GM20000 (cell line): ENCODE measurements at places on chromosomes 5 and 9.

DNA sequence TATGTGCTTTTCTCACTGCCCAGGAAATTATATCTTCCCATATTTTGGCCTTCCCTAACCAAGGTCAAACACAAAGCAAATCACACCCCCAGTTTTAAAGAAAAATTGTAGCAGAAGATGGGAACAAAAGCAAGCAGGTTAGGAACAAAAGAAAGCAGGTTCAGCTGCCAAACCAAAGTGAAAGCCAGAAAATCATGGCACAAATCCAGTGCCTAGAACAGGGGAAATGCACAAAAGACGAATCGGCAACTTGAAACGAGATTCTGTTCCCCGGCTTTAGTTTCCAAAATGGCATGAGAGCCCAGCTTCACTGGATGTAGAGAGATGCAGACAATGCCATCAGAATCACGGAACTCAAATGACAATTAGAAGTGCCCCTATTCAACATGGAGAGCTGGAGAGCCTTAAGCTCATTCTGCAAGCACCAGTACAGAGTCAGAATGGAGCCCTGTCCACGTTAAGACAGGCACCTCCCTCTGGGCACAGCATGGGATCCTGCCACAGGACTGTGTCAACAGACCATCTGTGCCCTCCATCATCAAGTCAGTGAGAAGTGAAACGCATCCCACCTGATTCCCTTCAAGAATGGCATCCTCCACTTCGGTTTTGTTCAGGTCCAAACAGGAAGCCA is 13.8 kb downstream of the DNAH5 start:
- DNase-seq = no peak

DNA sequence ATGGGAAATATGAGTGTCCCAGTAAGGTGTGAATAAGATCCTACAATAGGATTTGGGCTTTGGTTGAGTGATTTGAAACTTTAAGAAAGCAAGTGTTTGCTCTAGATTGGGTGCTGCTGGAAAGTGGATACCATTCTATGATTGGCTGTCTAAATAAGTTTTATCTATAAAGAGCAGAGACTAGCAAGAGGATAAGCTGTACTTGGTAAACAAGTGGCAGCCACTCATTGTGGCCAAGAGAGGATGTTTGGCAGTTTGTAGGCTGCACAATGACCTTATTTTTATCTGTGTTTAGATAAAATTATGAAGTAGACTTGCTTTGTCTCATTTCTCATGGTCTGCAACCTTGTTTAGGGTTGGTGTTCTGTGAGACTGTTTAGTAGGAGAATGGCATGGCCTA is 341.6 kb upstream of the PIK3R1 start:
- DNase-seq = no peak

GRCh38 chr5:168724227-168724626 is 145.1 kb upstream of the PANK3 start:
- DNase-seq = no peak

- DNase-seq = no peak
Measured at GRCh38 chr5:164573397-164573796, 1068.0 kb downstream of the MAT2B start.

DNA sequence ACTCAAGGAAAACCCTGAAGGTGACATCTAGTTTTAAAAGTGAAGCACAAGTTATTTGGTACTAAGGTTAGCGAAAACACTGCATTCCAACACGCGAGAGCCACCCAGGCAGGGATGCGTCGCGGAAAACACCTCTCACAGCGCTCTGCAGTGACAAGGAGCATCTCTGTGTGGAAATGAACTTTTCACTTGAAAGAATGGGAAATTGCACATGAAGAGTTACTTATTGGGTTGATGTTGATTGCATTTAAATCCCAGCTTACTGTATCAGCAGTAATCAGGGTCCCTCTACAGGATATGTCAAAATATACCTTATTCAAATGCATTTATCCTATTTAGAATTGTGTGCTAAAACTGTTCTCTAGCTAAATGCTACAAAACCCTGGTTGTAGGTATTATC is 144.4 kb downstream of the BNC2 start:
- no peak for DNase-seq

GRCh38 chr5:96780626-96781025 is 27.1 kb downstream of the ERAP1 start:
- no peak for DNase-seq

- DNase-seq = no peak
Measured at GRCh38 chr5:151093476-151093889, 12.6 kb upstream of the TNIP1 start.

- DNase-seq = no peak
Measured at GRCh38 chr9:95580812-95581761, 64.3 kb upstream of the PTCH1 start.

- DNase-seq = no peak
Measured at GRCh38 chr5:27318701-27319100, 280.3 kb upstream of the CDH9 start.

- peak; percentile 60 for DNase-seq
Measured at GRCh38 chr5:61327760-61328753, 4.0 kb upstream of the ZSWIM6 start.

GRCh38 chr5:12883395-12883794 is 979.1 kb upstream of the CTNND2 start:
- DNase-seq = no peak

DNA sequence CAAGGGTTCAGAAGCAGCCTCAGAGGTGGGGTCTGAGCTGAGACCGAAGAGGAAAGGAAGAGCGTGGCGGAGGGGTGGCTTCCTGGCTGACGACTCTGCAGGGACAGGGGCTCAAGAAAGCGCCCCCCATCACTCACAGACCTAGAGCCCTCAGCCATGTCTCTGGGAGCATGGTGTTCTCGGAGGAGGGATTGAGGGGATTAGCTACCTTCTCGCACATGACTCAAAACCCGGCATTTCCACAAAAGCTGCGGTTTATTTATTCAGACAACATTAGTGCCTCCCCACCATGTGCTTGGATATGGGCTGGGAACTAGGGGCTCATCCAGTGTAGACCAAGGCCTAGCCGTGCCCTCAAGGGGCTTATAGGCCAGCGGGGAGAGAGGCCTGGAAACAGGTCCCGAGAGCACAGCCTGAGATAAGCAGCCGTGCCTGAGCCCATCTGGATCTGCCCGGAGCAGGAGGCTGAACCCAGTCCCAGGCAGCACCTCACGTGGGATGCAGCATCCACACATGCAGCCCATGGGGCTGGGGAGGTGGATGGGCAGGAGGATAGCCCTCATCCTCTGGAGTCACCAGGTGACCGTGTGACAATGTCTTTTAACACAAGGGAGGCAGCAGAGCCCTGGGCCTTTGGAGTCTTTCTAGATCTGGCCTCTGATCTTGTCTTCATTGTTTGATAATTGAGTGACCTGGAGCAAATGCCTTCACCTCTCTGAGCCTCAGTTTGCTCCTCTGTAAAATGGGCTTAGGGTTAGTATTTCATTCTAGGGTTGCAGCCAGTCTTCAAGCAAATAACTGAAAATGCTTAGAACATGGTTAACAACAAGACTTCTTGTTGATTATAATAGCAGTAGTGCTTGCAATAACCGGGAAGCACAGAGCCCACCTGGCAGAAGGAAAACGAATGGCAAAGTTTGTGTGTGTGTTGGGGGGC is 878 bp upstream of the HMCN2 start:
- no peak for DNase-seq

- no peak for DNase-seq
Measured at GRCh38 chr9:14895806-14896205, 14.4 kb downstream of the FREM1 start.

DNA sequence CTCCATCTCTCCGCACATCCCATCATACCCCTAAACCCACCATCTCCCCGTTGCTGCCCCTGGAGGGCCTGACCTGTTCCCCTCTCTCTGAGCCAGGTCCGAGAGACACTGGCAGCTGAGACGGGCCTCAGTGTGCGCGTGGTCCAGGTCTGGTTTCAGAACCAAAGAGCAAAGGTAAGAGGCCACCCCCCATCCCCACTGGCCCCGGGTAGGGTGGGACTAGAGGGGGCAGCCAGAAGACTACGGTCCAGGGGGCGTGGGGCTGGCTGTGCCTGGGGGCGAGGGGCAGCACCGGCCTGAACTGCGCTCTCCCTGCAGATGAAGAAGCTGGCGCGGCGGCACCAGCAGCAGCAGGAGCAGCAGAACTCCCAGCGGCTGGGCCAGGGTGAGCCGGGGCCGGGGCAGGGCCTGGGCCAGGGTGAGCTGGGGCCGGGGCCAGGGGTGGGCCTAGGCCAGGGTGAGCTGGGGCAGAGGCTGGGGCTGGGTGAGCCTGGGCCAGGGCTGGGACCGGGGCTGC is 79.8 kb downstream of the LMX1B start:
- DNase-seq = no peak

DNA sequence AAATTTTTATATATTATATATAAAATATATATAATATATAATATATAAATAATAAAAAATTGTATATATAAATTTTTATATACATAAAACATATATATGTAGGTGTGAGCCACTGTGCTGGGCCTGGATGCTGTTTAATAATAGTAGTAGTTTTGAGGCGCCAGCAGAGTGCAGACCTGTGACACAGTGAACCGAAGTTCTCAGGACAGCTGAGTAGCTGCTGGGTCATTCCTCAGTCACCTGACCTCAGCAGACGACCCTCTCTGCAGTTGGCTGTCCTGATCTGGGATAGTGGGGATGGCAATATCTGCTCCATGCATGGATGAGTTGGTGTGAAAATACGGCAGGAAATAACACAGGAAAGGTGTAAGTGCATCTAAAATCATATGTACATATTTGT is 3.3 kb upstream of the SNX18 start:
- no peak for DNase-seq

DNA sequence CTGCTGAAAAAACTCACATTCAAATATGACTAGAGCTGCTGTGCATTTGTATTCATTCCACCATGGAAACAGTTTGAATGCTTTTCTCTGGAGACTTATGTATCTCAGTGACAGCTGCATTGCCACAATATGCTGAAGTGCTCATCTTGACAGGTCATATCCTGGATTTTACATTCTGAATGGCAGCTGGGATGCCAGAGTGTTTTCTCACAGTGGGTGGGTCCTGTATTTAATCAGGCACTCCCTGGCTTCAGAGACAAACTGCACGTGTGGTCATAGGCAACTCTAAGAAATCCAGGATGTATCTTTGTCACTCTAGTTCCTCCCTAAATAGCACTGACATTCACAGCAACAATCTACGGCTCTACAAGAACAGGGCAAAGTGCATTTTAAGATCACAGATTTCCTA is 75.6 kb downstream of the ST8SIA4 start:
- no peak for DNase-seq

GRCh38 chr9:68640421-68641089 is 64.5 kb upstream of the PIP5K1B start:
- DNase-seq = no peak

DNA sequence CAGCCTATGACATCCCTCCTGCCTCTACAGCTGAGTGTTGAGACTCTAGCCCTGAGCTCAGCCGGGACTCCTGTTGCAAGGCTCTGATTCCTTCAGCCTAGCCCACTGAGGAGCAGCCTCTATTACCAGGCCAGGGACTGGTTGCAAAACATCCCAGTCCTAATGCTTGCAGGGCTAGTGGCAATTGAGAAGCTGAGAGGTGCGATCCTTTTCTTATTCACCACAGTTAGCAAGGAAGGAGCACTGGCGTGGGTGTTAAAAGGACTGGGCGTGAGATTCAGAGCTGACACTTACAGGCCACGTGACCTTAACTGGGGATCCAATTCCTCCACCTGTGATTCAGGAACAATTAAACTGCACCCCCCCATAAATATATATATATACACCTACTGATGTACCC is 58.8 kb downstream of the GARNL3 start:
- DNase-seq = no peak

GRCh38 chr5:132020568-132021339 is 9.3 kb upstream of the ACSL6 start:
- DNase-seq = no peak

- DNase-seq = peak; percentile 5
Measured at GRCh38 chr9:124780060-124780756, 3.3 kb downstream of the OLFML2A start.

GRCh38 chr5:34524123-34524522 is 132.0 kb upstream of the RAI14 start:
- DNase-seq = no peak

DNA sequence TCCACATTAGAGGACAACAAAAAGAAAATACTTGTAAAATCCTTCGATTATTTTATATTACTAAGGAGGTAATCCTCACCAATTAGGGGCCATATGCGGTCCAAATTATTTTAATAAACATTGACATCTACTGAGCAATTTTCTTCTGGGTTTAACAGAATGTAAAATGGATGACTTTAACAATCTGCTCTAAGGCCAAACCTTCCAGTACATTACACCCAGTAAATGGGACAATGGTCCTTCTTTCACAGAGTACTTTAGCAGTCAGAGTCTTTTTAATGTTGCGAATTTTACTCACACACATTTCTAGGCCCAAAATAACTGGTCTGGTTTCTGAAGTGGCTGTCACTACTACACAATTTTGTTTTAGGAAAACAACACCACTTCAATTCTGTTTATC is 106.9 kb downstream of the TTC39B start:
- DNase-seq = no peak

GRCh38 chr9:104779334-104779733 is 15.4 kb downstream of the NIPSNAP3B start:
- DNase-seq = no peak

DNA sequence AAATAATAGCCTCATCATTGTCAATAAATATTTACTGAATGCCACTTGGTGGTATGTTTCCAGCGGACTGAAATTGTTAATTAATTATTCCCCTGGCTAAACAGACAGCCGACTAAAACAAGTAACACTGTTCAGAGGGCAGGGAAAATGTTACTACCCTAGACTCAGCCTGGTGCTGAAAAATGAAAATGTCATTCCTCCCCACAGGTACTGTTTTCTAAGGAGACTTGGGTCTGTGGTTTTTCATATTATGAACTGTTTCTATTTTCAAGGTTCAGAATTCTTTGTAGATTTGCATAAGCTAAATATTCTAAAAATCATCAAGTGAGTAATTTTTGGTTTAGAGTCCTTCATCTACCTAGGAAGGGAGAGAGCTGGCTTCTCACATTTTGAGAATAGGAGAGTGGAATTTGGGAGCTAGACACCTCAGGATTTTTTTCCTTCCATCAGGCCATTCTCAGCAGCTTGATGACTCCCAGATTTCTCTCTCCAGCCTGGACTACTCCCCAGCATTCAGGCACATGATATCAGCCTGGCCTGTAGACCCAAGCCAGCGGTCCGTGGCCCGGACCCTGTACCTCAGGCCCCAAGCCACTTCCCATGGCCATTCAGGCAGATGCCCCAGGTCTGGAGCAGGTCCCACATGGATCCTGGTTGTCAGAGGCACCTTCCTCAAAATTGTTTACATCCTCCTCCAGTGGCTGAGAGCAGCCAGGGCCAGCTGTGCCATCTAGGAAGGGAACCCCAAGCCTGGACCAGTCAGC is 24.4 kb downstream of the BHMT start:
- no peak for DNase-seq

GRCh38 chr5:53369681-53370080 is 110.7 kb upstream of the FST start:
- DNase-seq = no peak
